ENCODE measurements at places on chromosomes 4 and X.

- no peak for DNase-seq
Observed at GRCh38 chr4:6195602-6196319, 4.6 kb downstream of the JAKMIP1 start.

GRCh38 chr4:89055157-89056080, 1.6 kb downstream of the FAM13A start:
- DNase-seq, result no peak

DNA sequence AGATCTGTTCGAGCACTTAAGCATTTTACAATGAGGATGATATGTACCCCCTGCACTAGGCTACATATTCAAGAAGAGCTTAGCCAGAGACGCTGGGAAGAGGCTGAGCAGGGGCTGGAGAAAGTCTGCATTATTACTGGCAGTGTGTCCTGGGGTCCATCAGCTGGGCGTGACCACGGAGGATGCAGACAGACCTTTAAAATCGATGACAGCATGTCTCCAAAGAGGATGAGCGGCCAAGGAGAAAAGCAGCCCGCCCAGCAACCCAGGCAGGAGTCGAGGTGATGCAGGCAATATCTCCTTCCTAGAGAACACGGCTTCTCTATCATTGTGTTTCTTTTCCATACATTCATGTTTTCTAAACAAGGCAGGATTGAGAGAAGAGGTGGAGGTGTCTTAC, 300.7 kb downstream of the USP46 start:
- DNase-seq, result no peak

DNA sequence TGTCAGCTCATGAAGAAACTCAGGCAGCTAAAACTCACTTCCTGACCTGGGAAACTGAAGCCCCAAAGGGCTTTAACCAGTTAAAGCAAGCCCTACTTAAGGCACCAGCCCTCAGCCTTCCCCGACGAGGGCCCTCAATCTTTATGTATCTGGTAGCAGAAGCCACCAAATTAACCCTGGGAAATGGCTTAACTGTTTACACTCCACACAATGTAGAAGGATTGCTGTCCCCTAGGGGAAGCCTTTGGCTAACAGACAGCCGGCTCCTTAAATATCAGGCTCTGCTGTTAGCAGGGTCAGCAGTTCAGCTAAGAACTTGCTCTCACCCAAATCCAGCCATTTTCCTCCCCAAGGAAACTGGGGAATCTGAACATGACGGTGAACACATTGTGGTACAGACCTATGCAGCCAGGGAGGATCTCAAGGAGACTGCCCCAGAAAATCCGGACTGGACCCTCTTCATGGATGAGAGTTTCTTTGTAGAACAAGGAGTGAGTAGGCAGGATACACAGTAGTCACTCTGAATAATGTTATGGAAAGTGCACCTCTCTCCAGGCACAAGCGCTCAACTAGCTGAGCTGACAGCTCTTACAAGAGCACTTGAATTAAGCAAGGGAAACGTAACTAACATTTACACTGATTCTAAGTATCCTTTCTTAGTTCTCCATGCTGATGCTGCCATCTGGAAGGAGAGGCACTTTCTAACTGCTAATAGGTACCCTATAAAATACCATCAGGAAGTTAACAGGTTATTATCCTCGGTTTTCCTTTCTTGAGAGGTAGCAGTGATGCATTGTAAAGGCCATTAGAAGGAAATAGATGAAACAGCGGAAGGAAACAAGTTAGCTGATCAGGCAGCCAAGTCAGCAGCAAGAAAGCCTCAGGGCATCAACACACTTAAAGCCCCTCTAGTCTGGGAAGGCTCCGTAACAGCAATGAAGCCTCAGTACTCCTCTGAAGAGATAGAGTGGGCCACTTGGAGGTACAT, 9.6 kb upstream of the NAF1 start:
- no peak for DNase-seq

- DNase-seq, result no peak
Observed at GRCh38 chr4:24003926-24004325, 114.1 kb upstream of the PPARGC1A start.

- DNase-seq, result no peak
Observed at GRCh38 chr4:142144813-142145212, 508.4 kb downstream of the IL15 start.

- no peak for DNase-seq
Observed at GRCh38 chr4:142272452-142272851, 573.6 kb downstream of the INPP4B start.

- DNase-seq, result no peak
Observed at GRCh38 chrX:65740909-65741308, 73.5 kb downstream of the MSN start.
